T-cell (primary cell): ENCODE measurements at places on chromosomes 5 and 9. TPM values are rescaled to one million over a fixed set of nuclear protein-coding genes. Genes with fewer than 3 reads are reported as not detected.
A peak's percentile ranks its signal among the peaks of the same experiment; 100 is the strongest.

GRCh38 chr5:132949136-132949535, 14.3 kb downstream of the AFF4 start:
- no peak overlapping the region for H3K4me3 ChIP-seq
- DNase-seq = no peak

- no peaks in the 10 kb centered on the region for H3K27me3 ChIP-seq
- H3K4me3 ChIP-seq = no peak overlapping the region
- DNase-seq = no peak
- no peak overlapping the region for H3K27ac ChIP-seq
Measured at GRCh38 chr5:147675168-147675567, 107.4 kb downstream of the JAKMIP2 start.

DNA sequence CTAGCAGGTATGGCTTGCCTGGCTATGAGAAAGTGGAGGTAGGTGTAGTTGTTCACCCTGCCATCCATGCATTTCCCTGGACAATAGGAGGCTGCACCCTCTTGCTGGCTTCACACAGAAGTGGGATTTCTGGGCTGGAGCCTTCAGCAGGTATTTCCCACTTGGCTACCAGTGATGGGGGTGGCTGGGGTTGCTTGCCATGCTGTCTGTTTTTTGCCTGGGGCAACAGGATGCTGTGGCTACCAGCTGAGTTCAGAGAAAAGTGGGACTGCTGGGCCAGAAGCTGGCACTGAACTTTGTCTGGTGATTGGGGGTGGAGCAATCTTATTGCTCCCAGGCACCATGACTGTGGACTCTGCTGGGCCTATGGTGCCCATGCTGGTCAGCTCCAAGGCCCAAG, 299.6 kb downstream of the FAM170A start:
- no peak overlapping the region for H3K27ac ChIP-seq
- H3K36me3 ChIP-seq = no peaks in the 10 kb centered on the region
- no peak overlapping the region for H3K4me3 ChIP-seq
- H3K27me3 ChIP-seq = no peaks in the 10 kb centered on the region
- DNase-seq = no peak
- no peaks in the 10 kb centered on the region for H3K4me1 ChIP-seq

GRCh38 chr9:129258124-129258822, 80.2 kb upstream of the IER5L start:
- no peaks in the 10 kb centered on the region for H3K36me3 ChIP-seq
- no peak overlapping the region for H3K27ac ChIP-seq
- no peaks in the 10 kb centered on the region for H3K27me3 ChIP-seq

GRCh38 chr5:38692346-38692745, 135.9 kb upstream of the LIFR start:
- H3K27me3 ChIP-seq = peaks cover 2% of the 10 kb centered on the region
- no peak overlapping the region for H3K27ac ChIP-seq
- H3K36me3 ChIP-seq = no peaks in the 10 kb centered on the region
- H3K4me3 ChIP-seq = no peak overlapping the region

GRCh38 chr9:112570671-112571167, 84.1 kb downstream of the KIAA1958 start:
- H3K4me1 ChIP-seq = no peaks in the 10 kb centered on the region
- peaks cover 4% of the 10 kb centered on the region for H3K36me3 ChIP-seq
- H3K27me3 ChIP-seq = no peaks in the 10 kb centered on the region

- H3K27ac ChIP-seq = no peak overlapping the region
- DNase-seq = no peak
- peaks cover 76% of the 10 kb centered on the region for H3K36me3 ChIP-seq
- H3K4me1 ChIP-seq = no peaks in the 10 kb centered on the region
Measured at GRCh38 chr9:33366979-33367480, 35.3 kb downstream of the AQP7 start.

GRCh38 chr5:129601576-129601975, 141.5 kb downstream of the ADAMTS19 start:
- no peak overlapping the region for H3K4me3 ChIP-seq
- H3K4me1 ChIP-seq = no peaks in the 10 kb centered on the region
- no peak overlapping the region for H3K27ac ChIP-seq
- H3K27me3 ChIP-seq = no peaks in the 10 kb centered on the region
- no peaks in the 10 kb centered on the region for H3K36me3 ChIP-seq

DNA sequence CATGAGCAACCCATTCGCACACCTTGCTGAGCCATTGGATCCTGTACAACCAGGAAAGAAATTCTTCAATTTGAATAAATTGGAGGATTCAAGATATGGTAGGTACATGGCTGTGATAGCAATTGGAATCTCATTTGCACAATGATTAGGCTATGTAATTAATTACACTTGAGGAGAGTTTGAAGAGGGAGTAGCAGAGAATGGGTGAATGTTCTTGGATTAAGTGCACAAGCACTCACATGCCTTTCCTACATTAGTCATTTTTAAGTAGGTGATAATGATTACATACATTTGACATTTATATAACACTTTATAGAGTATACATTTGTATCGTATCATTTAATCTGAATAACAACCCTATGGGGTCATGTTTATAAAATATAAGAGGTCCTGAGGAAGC, 21.1 kb downstream of the ACO1 start:
- no peak overlapping the region for H3K4me3 ChIP-seq
- no peak overlapping the region for H3K27ac ChIP-seq
- no peaks in the 10 kb centered on the region for H3K27me3 ChIP-seq

DNA sequence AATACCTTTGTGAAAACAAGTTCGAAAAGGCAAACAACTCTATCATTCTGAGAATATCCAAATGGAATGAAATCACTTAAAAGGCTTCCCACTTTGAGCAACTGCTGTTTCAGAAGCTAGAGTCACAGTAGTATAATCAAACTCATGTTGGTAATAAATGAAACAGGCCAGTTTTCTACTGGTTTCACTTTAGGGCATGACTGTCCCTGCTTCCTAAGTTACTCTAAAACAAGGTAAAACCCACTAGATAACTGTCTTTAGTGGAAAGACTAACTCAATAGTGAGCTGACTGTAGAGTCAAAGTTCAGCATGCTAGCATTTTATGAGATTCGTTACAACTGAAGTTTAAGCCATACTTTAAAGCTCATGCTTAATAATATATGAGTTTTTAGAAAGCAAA, 6.0 kb downstream of the CDC26 start:
- DNase-seq = no peak
- no peaks in the 10 kb centered on the region for H3K4me1 ChIP-seq
- peaks cover 61% of the 10 kb centered on the region for H3K36me3 ChIP-seq
- no peak overlapping the region for H3K27ac ChIP-seq
- H3K4me3 ChIP-seq = no peak overlapping the region

DNA sequence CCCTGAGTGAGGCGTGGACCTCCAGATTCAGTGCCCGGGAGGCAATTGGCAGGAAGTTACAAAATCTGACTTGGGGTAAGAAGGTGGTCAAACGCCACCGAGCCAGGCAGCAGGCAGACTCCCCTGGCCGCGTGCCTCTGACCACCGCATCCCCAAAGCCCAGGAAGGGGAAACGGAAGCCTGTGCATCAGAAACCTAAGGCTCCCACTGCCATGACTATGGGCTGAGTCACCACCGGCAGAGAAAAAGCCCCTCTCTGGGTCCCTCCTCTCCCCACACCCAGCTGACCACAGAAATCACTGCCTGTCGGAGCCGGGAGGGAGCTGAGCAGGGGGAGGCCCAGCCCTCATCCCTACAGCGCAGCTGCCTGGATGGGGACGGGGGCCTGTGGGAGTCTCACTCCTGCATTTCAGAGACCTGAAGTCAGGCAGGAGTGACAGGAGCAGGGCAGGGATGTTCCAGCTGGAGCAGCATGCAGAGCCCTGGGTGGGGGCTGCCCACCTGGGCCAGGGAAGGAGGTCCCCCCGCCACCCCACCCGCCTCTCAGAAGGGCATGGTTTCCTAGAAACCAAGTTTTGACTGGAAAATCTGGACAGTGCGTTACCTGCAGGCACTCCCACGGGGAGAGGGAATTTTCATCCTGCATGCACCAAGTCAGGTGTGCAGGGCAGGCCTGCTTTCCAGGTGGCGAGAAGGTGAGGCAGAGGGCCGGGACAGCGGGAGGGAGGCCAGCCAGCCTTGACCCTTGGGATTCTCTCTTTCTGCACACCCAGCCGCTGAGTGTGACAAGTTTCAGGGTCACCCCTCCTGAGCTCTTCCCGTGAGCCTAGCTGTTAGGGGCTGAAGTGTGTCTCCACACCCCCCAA, 68.2 kb downstream of the LRSAM1 start:
- no peak for DNase-seq
- no peaks in the 10 kb centered on the region for H3K4me1 ChIP-seq
- no peaks in the 10 kb centered on the region for H3K27me3 ChIP-seq
- peaks cover 5% of the 10 kb centered on the region for H3K36me3 ChIP-seq
- H3K4me3 ChIP-seq = no peak overlapping the region

- H3K4me3 ChIP-seq = no peak overlapping the region
- no peaks in the 10 kb centered on the region for H3K4me1 ChIP-seq
- H3K27ac ChIP-seq = no peak overlapping the region
- no peaks in the 10 kb centered on the region for H3K27me3 ChIP-seq
- H3K36me3 ChIP-seq = no peaks in the 10 kb centered on the region
Measured at GRCh38 chr9:117304549-117304948, 110.3 kb downstream of the ASTN2 start.

- H3K4me1 ChIP-seq = no peaks in the 10 kb centered on the region
- no peak overlapping the region for H3K4me3 ChIP-seq
- H3K27ac ChIP-seq = no peak overlapping the region
- peaks cover 4% of the 10 kb centered on the region for H3K27me3 ChIP-seq
Measured at GRCh38 chr5:143575286-143575685, 171.8 kb upstream of the NR3C1 start.

DNA sequence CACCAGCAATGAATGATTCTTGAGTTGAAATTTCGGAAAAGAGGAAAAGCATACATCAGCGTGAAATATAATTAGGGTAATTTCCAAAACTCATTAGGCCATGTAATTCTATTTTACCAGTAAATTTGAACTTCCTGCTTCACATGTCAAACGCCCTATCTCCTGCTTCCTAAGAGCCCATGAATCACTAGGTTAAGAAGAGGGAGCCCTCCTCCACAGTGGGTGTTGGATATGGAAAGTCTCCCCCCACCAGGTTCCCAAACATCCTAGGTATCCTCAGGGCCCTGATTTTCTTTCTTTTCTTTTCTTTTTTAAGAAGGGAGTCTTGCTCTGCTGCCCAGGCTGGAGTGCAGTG, 115.2 kb downstream of the SUSD1 start:
- H3K4me3 ChIP-seq = no peak overlapping the region
- H3K27me3 ChIP-seq = no peaks in the 10 kb centered on the region
- DNase-seq = no peak
- no peak overlapping the region for H3K27ac ChIP-seq

- no peak overlapping the region for H3K4me3 ChIP-seq
- no peaks in the 10 kb centered on the region for H3K27me3 ChIP-seq
- DNase-seq = no peak
Measured at GRCh38 chr5:159887050-159887449, 29.2 kb upstream of the ADRA1B start.

GRCh38 chr9:96027251-96028131, 152.0 kb downstream of the ERCC6L2 start:
- peaks cover 12% of the 10 kb centered on the region for H3K27me3 ChIP-seq
- no peak for DNase-seq
- no peaks in the 10 kb centered on the region for H3K4me1 ChIP-seq
- no peaks in the 10 kb centered on the region for H3K36me3 ChIP-seq
- peak overlapping the region; percentile 44 for H3K4me3 ChIP-seq
- no peak overlapping the region for H3K27ac ChIP-seq

DNA sequence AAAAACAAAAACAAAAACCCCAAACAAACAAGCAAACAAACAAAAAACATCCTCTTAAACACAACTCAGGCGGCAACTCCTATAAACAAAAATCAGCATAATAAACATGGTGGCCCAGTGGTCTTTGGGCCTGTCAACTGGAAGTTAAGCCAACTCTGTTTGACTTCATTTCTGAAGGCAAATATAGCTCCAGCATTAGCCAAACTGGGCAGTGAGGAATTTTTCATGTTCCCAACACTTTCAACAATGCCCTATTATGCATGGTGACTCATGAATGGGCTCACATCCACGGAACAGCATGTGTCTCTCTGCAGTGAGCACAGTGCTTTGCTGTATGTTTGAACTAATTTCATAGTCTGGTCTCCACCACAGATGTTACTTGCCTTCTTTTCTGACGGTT, 143.9 kb upstream of the STC2 start:
- DNase-seq = no peak
- no peaks in the 10 kb centered on the region for H3K36me3 ChIP-seq
- no peaks in the 10 kb centered on the region for H3K4me1 ChIP-seq
- H3K27ac ChIP-seq = no peak overlapping the region
- no peak overlapping the region for H3K4me3 ChIP-seq

DNA sequence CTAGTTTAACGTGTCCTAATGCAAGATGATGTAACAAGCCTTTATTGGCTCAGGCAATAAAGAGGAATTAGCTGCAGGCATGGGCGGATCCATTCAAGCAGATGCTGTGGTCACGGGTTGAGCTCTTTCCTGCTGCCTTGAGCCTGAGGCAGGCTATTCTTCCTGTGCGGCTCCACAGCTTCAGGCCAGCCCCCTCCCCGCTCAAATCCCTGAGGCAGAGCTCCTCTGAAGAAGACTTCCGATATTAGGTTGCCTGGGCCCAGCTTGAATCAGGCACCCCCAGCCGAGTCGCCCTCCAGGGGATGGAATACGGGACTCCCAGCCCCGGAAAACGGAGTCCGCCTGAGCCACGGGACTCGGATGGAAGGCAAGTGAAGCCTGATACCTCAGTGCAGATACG, 95.0 kb upstream of the RUFY1 start:
- no peaks in the 10 kb centered on the region for H3K27me3 ChIP-seq
- H3K27ac ChIP-seq = no peak overlapping the region
- H3K36me3 ChIP-seq = no peaks in the 10 kb centered on the region
- DNase-seq = no peak
- H3K4me1 ChIP-seq = peaks cover 3% of the 10 kb centered on the region
- no peak overlapping the region for H3K4me3 ChIP-seq

DNA sequence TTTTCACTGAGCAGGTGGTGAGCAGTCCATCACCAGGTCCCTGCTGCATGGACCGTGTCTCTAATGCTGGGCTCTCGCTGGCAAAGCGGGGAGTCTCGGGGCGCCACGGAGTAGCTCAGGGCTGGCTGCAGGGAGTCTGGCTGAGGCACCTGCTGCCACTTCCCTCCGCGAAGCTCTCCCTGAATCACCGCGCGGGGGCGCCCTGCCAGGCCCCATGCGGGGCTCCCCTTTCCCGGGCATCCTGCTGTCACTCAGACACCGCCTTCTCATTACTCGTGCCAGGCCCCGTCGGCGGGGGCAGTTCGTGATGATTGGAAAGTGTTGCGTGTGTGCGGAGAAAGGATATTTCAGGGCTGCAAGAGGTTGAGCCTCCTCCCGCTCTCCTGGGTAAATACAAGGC, 335.8 kb downstream of the IRX2 start:
- no peak overlapping the region for H3K4me3 ChIP-seq
- H3K27me3 ChIP-seq = no peaks in the 10 kb centered on the region
- H3K27ac ChIP-seq = no peak overlapping the region
- no peaks in the 10 kb centered on the region for H3K36me3 ChIP-seq
- no peaks in the 10 kb centered on the region for H3K4me1 ChIP-seq

- H3K4me3 ChIP-seq = peak overlapping the region; percentile 66
- H3K27me3 ChIP-seq = no peaks in the 10 kb centered on the region
- no peaks in the 10 kb centered on the region for H3K36me3 ChIP-seq
- no peak for DNase-seq
Measured at GRCh38 chr9:83622433-83622938, 457 bp upstream of the IDNK start.

- no peak overlapping the region for H3K27ac ChIP-seq
- no peak for DNase-seq
- peaks cover 5% of the 10 kb centered on the region for H3K27me3 ChIP-seq
- H3K4me3 ChIP-seq = no peak overlapping the region
- H3K36me3 ChIP-seq = no peaks in the 10 kb centered on the region
Measured at GRCh38 chr5:98775246-98776065, 2.0 kb downstream of the RGMB start.

ITGA2 gene
- 0.62 TPM for total RNA-seq

PIP5K1B gene
- total RNA-seq = 0.47 TPM

EMB gene
- total RNA-seq = 148 TPM

SPATA31C1 gene
- not detected for total RNA-seq

PCDHA11 gene
- not detected for total RNA-seq

OMD gene
- not detected for total RNA-seq

CTNNA1 gene
- 17.4 TPM for total RNA-seq

CDH6 gene
- total RNA-seq = not detected

ZNF474 gene
- total RNA-seq = 0.41 TPM

ADGRD2 gene
- not detected for total RNA-seq

TRPM3 gene
- not detected for total RNA-seq
